ENCODE measurements at places on chromosomes 7 and 10.
A peak's percentile ranks its signal among the peaks of the same experiment; 100 is the strongest.

DNA sequence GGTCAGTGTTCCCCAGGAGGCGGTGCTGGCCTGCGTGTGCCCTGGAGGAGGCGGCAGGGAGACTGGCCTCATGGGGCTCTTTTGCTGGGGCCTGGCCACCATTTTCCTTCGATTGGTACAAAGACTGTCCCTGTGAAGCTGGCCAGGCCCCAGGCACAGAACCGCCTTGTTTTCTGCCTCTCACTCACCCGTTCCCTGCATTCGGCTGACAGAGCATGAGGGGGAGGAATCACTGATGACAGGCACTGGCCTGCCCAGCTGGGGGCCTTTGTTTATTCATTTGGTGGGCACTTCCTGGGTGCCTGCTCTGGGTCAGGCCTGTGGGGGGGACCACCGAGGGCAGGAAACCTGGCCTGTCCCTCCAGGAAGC, 139.2 kb downstream of the FAM53B start:
- DNase-seq: no peak

DNA sequence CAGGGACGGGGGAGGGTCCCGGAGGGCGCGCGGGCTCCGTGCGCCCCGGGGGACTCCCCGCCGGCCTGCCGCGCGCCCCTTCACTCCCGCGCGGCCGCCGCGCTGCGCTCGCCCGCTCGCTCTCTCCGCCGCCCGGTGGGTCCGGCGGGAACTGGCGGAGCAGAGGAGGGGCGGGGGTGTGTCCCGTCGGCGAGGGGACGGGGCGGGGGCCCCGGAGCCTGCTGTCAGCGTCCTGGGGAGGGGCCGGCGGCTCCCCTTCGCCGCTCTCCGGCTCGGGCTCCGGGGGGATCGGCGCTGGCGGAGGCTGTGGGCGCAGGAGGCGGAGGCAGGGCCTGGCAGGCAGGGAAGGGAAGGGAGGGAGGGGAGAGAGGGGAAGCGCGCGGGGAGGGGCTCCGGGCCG, at the start of gene SH3PXD2A:
Gene SH3PXD2A, minus strand, starts transcription at position 153 of the 400 bp plus-strand sequence. CDS start 310 bp downstream, outside the sequence.
- DNase-seq: no peak

GRCh38 chr10:19869370-19869769, 53.1 kb downstream of the PLXDC2 start:
- no peak for DNase-seq

GRCh38 chr10:21702633-21703111, 168.6 kb downstream of the MLLT10 start:
- DNase-seq: peak; percentile 67

DNA sequence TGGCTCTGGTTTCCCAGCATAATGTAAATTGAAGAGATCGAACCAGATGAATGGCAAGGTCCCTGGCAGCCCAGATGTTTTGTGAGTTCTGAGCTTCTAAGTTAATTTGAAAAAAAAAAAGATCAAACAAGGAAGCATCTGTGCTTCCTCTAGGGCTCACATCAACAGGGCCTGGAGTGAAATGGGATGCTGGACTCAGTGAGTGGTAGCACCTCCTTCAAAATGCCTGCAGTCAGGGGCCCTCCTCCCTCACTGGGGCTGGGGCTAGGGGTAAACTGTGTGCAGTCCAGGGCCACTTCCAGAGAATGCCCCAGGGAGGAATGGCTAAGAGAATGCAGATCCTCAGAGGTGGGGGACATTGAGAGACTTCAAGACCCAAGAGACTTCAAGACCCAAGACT, 6.0 kb upstream of the CUEDC2 start:
- no peak for DNase-seq

- DNase-seq: peak; percentile 9
These were observed 38.3 kb upstream of the TOMM7 start for GRCh38 chr7:22860784-22861482.

- DNase-seq: no peak
These were observed 7.9 kb downstream of the LAT2 start for GRCh38 chr7:74217455-74218342.

- no peak for DNase-seq
These were observed 85.9 kb upstream of the NPVF start for GRCh38 chr7:25314094-25314730.

GRCh38 chr7:134943785-134944400, 42.4 kb upstream of the AGBL3 start:
- DNase-seq: no peak

DNA sequence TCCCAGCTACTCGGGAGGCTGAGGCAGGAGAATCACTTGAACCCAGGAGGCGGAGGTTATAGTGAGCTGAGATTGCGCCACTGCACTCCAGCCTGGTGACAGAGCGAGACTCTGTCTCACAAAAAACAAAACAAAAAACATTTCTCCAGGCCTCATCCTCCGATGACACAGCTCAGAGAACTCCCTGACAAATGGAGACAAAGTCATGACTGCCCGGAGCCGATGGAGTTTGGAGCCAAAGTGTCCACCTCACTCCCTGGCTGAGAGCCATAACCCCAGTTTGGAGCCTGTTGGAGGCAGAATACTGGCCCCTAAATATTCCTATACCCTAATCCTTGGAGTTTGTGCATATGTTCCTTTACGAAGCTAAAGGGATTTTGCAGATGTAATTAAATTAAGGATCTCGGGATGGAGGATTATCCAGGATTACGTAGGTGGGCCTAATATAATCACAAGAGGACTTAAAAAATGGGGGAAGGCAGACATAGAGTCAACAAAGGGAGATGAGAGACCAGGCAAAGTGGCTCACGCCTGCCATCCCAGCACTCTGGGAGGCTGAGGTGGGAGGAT, 22.7 kb downstream of the SSC4D start:
- DNase-seq: no peak

DNA sequence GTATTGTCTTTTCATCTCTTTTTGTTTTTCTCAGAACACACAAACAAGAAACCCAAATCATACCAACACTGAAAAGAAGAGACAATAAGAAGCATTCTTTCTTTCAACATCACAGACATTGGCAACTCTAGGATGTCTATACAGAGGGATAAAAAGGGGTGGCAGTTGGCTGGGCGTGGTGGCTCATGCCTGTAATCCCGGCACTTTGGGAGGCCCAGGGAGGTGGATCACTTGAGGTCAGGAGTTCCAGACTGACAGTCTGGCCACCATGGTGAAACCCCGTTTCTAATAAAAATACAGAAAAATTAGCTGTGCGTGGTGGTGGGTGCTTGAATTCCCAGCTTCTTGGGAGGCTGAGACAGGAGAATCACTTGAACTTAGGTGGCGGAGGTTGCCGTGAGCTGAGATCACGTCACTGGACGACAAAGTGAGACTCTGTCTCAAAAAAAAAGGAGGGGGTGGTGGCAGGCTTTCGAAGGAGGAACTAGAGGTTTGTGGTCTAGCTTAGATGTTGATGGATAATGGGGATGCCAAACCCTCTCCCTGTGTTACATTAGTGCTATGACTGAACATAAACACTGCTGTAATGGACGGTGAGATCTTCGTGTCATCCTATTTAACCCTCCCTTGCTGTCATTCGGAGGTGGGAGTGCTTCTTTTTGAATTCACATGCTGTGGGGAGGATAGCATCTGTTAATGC, 9.4 kb downstream of the CNNM2 start:
- no peak for DNase-seq

GRCh38 chr7:74395745-74396311, 57.9 kb upstream of the GTF2IRD1 start:
- DNase-seq: no peak

- no peak for DNase-seq
These were observed 355.2 kb downstream of the TNS3 start for GRCh38 chr7:47226696-47227095.

DNA sequence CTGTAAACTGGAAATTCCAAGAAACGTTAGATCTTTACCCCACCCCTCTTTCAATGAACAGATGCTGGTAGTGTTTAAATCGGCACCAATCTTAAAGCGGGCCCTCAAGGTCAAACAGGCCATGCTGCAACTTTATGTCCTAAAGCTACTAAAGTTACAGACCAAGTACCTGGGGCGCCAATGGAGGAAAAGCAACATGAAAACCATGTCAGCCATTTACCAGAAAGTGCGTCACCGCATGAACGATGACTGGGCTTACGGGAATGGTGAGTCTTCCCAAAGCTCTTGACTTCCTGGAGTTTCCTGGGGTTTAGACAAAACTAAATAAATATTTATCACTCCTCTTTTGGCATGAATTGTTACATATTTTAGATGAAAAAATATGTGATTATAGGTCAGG, 19.6 kb upstream of the SMKR1 start:
- DNase-seq: no peak

DNA sequence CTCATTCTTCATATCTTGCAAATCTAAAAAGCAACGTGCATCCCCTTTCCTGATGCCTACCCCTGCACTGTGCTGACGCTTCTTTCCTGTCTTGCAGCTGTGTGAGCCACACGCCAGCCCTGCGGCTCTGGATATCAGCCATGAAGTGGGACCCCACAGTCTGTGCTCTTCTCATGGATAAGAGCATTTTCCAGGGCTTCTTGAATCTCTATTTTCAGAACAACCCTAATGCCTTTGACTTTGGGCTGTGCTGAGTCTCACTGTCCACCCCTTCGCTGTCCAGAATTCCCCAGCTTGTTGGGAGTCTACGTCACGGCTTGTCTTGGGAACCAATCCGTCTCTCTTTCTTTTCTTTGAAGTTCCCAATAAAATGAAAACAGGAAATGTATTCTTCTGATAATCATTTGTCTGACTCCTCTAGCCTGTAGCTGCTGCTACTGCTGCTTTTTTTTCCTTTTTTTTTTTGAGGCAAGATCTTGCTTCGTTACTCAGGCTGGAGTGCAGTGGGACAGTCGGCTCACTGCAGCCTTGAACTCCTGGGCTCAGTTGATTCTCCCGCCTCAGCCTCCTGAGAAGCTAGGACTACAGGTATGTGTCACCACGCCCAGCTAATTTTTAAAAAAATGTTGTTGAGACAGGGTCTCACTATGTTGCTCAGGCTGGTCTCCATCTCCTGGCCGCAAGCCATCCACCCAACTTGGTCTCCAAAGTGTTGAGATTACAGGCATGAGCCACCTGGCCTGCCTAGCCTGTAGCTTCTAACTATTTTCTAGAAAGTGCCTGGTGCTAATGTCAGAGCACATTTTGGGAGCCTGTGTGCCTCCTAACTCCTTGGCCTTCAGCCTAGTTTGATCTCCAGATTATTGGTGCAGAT, 30.3 kb downstream of the GSTO2 start:
- no peak for DNase-seq

DNA sequence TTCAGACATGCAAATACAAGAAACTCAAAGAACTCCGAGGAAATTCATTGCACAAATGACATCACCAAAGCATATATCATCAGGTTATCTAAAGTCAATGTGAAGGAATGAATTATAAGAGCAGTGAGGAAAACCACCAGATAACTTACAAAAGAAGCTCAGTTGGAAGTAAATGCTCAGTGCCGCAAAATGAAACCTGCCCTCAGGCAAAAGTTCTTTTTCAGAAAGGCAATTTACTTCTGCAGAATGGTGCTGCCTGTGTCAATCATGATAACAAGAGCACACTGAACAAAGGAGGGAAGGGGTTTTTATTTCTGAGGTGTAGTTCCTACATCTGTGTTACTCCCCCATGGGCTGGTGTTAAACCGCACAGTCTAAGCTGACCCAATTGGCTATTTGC, 550.6 kb upstream of the SEMA3D start:
- no peak for DNase-seq

DNA sequence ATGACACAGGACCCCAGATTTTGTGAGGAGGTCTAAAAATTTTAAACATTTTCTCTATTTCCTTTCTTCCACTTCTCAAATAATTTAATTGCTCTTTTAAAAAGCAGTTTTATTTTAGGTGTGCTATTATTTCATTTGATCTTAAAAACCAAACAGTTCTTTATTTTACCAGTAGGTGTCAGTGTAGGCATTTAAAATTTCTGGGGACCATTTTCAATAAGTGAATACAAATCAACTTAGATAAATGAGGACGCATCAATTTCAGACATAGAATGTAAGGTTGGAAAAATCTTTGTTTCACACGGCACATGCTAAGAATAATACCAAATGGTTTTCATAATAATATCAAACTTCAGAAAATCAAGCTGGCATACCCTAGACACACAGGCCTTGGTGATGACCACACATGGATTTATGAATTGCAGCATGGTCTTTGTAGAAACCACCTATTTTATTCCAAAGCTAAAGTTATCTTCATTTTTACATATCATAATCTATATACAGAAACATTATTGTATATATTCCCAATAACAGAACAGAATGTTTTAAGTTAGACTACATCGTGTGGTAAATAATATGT, 127.6 kb upstream of the SLC26A5 start:
- peak; percentile 8 for DNase-seq

GRCh38 chr7:157501581-157501980, 164.8 kb downstream of the DNAJB6 start:
- peak; percentile 67 for DNase-seq

- no peak for DNase-seq
These were observed 5.5 kb upstream of the GDF10 start for GRCh38 chr10:47294501-47294900.

- no peak for DNase-seq
These were observed 72.1 kb downstream of the PKD1L1 start for GRCh38 chr7:47875998-47876744.

DNA sequence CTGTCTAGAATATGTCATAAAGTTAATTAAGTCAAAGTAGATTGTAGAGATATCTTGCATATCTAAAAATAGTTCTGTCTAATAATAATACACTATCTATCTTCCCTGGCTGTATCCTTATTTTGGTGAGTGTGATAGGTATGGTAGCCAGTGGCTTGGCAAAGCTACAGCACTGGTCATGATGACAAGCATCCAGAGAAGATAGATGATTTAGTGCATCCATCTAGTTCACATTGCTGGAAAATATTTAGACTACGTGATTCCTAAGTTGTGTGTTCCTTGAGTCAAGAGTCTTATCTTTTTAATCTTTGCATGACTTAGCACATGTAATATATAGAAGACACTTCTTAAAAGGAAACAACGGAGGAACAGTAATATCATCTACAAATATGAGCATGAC, 711.2 kb upstream of the KCND2 start:
- DNase-seq: no peak

- DNase-seq: no peak
These were observed 122.6 kb downstream of the MYL10 start for GRCh38 chr7:101506531-101506930.

- DNase-seq: no peak
These were observed 178.8 kb upstream of the AKR1E2 start for GRCh38 chr10:4647109-4647785.

- no peak for DNase-seq
These were observed 558.4 kb downstream of the SDK1 start for GRCh38 chr7:3859431-3859830.

- DNase-seq: no peak
These were observed 186.4 kb downstream of the KIF20B start for GRCh38 chr10:89887830-89888229.

All from central memory CD4-positive, alpha-beta T cell (primary cell).